Activated CD4-positive, alpha-beta T cell treated with anti-CD3 and anti-CD28 coated beads, Interleukin-2, amount 10 ng/mL, durations not matched to agents 7 days and 5 days (primary cell): ENCODE measurements at places on chromosomes 11 and 22. TPM values are rescaled to one million over a fixed set of nuclear protein-coding genes. Genes with fewer than 3 reads are reported as not detected.
A peak's percentile ranks its signal among the peaks of the same experiment; 100 is the strongest.

GRCh38 chr11:78416285-78417174 lies 1.1 kb downstream of the GAB2 start:
- H3K36me3 ChIP-seq, result peaks cover 2% of the 10 kb centered on the region
- H3K4me1 ChIP-seq, result peaks cover 54% of the 10 kb centered on the region
- peak; percentile 80 for DNase-seq
- H3K4me3 ChIP-seq, result peak overlapping the region; percentile 95

- peaks cover 11% of the 10 kb centered on the region for H3K36me3 ChIP-seq
- peaks cover 14% of the 10 kb centered on the region for H3K4me1 ChIP-seq
- H3K27ac ChIP-seq, result peak overlapping the region; percentile 6
- no peak for DNase-seq
- no peaks in the 10 kb centered on the region for H3K27me3 ChIP-seq
- H3K4me3 ChIP-seq, result no peak overlapping the region
Observed at GRCh38 chr22:20403779-20404140, 9.8 kb downstream of the ZNF74 start.

GRCh38 chr22:26587991-26588613 lies 1.8 kb downstream of the TPST2 start:
- H3K36me3 ChIP-seq, result peaks cover 8% of the 10 kb centered on the region
- no peak for DNase-seq
- H3K27ac ChIP-seq, result peak overlapping the region; percentile 54
- peak overlapping the region; percentile 84 for H3K4me3 ChIP-seq

GRCh38 chr11:13315517-13316432 lies 38.2 kb downstream of the BMAL1 start:
- no peaks in the 10 kb centered on the region for H3K27me3 ChIP-seq
- DNase-seq, result no peak
- no peak overlapping the region for H3K27ac ChIP-seq
- peaks cover 27% of the 10 kb centered on the region for H3K36me3 ChIP-seq

DNA sequence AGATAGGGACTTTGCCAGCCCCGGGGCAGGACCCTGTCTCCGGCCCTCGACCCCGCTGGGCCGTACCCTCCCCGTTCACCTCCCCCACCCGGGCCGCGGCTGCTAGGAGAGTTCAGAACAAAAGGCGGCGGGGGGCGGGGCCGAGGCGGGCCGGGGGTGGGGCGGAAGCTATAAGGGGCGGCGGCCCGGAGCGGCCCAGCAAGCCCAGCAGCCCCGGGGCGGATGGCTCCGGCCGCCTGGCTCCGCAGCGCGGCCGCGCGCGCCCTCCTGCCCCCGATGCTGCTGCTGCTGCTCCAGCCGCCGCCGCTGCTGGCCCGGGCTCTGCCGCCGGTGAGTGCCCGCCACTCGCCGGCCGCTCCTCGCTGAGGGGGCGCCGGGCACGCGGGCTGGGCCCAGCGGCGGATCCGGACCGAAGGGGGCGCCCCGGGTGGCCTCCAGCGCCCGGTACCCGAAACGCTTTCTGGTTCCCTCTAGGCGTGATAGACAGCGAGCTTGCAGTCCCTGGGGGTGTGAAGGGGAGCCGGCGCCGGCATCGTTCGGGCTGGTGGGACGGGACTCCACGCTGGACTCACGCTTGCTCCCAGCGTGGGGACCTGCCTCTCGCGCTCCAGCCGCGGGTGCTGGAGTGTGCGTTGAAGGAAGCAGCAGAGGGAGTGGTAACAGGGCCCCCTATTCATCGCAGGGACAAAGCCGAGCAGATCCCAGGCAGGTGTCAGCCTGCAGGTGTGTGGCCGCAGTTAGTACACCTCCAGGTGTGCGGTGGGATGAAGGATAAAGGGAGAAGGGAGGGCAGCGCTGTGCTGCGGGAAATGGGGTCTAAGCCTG lies at the start of gene MMP11:
MMP11 (plus strand) TSS at position 201 of the 825 bp plus-strand sequence; CDS start at position 223, 22 bp downstream.
- H3K36me3 ChIP-seq, result no peaks in the 10 kb centered on the region
- peak within 1 kb of the TSS; percentile 10 for H3K27ac ChIP-seq

Gene SYNGR1
- 0.42 TPM for total RNA-seq
